CD4-positive, alpha-beta memory T cell (primary cell): ENCODE measurements at places on chromosomes 16 and 17. TPM values are rescaled to one million over a fixed set of nuclear protein-coding genes. Genes with fewer than 3 reads are reported as not detected.

Gene CDRT15L2
- not detected for polyA plus RNA-seq

Gene NT5M
- polyA plus RNA-seq = 2.9 TPM

Gene IL4R
- 66.1 TPM for polyA plus RNA-seq

Gene KRT27
- polyA plus RNA-seq = not detected

Gene SLC38A8
- polyA plus RNA-seq = not detected

Gene KRT40
- polyA plus RNA-seq = not detected

Gene RNF135
- polyA plus RNA-seq = 10.5 TPM

Gene SLC52A1
- 0.29 TPM for polyA plus RNA-seq

Gene SCGB1C2
- not detected for polyA plus RNA-seq

Gene TP53TG3B
- polyA plus RNA-seq = not detected

Gene NACA2
- not detected for polyA plus RNA-seq

Gene SRCAP
- polyA plus RNA-seq = 1.2 TPM

Gene HS3ST3B1
- 12.4 TPM for polyA plus RNA-seq

Gene TNP2
- polyA plus RNA-seq = not detected

Gene CALB2
- not detected for polyA plus RNA-seq

Gene CCDC40
- not detected for polyA plus RNA-seq

Gene PRAC2
- not detected for polyA plus RNA-seq

Gene TMIGD1
- polyA plus RNA-seq = not detected

Gene GPT2
- polyA plus RNA-seq = 0.63 TPM

Gene RHBDL3
- not detected for polyA plus RNA-seq

Gene ATAD5
- 2.2 TPM for polyA plus RNA-seq

Gene DRC3
- not detected for polyA plus RNA-seq

Gene IKZF3
- polyA plus RNA-seq = 87.4 TPM

Gene HBA1
- polyA plus RNA-seq = not detected

Gene RAB37
- 47.8 TPM for polyA plus RNA-seq
